ENCODE measurements at places on chromosomes 12 and 14.

DNA sequence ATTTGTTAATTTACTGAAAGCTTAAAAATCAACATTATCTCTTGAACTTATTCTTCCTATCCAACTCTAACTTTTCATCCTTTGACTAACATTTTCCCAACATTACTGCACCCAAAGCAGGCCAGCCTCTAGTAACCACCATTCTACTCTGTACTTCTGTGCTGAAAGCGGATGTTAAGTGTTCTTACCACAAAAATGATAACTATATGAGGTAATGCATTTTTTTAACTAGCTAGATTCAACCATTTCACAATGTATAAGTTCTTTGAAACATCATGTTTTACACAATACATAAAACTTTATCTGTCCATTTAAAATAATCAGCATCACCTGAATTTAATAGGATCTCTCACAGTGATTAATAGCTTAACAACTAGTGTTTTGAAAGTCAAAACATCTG is 468.5 kb upstream of the MGAT4C start:
- no peak for DNase-seq

GRCh38 chr12:127054531-127054930 is 1212.4 kb upstream of the TMEM132C start:
- no peak for DNase-seq

DNA sequence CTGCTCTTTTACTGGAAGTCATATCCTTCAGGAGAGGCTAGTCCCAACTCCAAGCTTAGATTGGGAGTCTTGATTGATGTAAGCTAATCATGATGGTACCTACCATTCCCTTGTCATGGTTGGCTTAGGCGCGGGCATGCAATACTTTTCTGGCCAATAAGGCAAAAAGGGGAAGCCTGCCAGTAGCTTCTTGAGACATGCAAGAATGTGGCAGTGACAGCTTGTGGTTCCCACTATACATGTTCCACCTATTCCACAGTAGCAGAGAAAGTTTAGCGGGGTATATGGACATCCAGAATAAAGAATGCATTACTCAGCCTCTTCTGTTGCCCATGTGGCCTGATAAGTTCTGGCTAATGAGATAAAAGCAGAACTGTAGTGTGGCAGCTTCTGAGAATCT is 55.0 kb downstream of the AP5M1 start:
- DNase-seq: no peak

- no peak for DNase-seq
Observed at GRCh38 chr14:26594756-26595545, 2.9 kb downstream of the NOVA1 start.

DNA sequence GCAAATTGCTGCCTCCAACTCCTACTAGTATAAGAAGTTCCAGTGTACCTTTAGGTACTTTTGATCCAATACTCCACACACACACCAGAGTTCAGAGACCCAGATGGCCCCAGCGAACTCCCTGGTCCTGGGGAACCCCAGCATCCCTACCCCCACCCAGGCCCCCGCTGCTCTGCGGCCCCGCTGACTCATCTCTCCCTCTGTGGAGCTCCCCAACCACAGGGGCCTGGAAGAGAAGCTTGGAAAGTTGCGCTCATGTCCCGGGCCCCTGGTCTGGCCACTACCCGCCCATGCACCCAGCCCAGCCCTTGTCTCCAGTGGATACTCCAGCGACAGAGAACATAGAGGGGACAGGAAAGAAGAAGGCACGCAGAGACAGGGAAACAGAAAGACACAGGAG is 4.2 kb upstream of the SP7 start:
- no peak for DNase-seq

DNA sequence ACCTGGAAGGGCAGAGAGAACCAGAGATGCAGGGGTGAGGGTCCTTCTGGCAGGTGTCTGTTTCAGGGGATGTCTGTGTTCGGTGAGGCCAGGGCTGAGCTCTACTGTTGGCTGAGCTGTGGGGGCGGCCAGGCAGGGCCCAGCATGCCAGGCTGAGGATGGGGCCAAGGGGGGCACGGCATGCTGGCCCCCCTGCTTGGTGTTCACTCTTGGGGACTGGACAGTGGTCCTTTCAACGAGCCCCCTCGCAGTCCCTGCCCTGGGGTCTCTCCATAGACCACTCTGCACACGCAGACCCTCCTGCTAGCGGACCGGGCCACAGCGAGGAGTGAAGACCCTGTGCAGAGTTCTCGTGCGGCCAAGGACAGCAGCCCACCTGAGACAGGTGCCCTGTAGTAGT is 56.3 kb downstream of the KIF26A start:
- DNase-seq: no peak

DNA sequence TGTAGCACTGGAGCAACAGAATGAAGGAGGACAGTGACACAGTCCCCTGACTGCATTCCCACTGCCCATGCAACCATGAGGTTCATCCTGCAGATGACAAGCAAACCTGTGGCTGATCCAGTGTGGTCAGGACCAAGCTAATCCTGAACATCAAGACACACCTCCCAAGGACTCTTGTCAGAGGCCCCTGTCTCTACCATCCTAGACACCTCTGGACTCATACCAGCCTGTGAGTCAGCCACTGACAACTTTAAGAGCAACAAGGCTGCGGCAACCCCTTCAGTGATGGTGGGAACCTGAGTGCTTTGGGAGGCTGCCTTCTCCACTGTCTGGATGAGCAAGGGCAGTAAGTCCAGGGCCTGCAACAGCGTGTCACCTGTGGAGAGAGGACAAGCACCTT is 24.6 kb downstream of the GCN1 start:
- no peak for DNase-seq

- DNase-seq: no peak
Observed at GRCh38 chr12:23533265-23533664, 416.2 kb downstream of the SOX5 start.

- DNase-seq: no peak
Observed at GRCh38 chr14:23469906-23470403, 452 bp downstream of the NGDN start.

- no peak for DNase-seq
Observed at GRCh38 chr12:117967512-117967911, 1.3 kb downstream of the KSR2 start.

- no peak for DNase-seq
Observed at GRCh38 chr12:132124766-132125425, 19.2 kb downstream of the DDX51 start.

DNA sequence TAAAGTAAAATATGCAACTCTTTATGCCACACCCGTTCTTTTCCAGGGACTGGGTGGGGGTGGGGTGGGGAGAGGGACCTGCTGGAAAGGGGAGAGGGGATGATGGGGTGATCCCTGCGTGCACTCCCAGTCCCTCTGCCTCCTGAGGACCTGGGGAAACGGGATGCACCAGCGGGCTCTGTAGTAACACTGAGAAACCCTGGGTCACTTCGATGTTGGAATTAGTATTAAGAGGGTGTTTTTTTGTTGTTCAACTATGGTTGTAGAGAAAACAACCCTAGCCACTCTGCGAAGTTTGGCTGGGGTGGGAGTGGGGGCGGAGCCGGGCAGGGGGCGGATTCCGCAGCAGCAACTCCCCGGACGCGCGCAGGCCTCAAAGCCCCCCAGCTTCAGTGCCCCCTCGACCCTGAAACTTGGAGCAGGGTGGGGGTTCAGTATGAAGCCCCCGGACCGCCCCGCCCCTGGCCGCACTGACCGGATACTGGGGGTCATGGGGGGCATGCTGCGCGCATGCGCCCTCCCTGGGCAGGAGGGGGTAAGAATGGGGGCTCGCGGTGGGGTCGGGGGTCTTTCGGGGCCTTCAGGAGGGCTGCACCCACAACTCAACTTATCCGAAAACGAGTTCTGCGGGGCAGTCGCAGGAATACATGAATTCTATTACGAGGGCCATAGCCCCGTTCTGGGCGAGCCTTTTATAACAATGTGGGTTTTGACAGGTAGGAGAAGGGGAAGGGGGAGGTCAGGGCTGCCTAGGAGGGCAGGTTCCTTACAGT is 1.3 kb upstream of the ARHGEF25 start:
- peak; percentile 64 for DNase-seq

GRCh38 chr14:35458442-35458841 is 53.9 kb upstream of the NFKBIA start:
- DNase-seq: no peak

- DNase-seq: no peak
Observed at GRCh38 chr12:31796270-31796951, 67.6 kb upstream of the AMN1 start.

DNA sequence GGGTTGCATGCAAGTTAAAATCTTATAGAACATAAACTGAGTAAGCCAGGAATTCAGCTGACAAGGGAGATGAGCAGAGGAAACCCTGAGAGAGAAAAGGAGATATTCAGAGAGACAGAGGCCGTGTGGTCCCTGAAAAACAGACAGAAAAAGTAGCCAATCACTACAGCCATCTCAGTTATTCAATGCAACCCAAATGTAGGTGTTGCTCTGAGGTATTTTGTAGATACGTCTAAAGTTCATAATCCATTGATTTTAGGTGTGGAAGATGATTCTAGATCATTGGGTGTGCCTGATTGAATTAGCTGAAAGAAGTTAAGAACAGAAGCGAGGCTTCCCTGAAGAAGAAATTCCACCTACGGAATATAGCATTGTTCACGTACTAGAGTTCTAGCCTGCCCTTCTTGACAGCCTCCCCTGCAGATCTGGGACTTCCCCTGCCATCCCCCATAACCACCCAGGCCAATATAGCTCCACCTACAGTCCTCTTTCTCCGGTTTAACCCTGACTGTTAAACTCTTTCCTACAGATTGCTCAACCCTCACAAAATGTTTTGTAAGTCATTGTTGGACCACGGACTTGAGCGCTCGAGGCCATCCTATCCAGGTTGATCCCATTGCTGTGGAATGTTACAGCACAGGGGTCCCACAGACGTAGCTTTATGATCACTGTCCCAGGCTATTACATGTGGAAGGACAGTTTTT is 21.7 kb downstream of the AICDA start:
- DNase-seq: no peak

- DNase-seq: peak; percentile 88
Observed at GRCh38 chr14:90382491-90383125, 14.2 kb upstream of the CALM1 start.

DNA sequence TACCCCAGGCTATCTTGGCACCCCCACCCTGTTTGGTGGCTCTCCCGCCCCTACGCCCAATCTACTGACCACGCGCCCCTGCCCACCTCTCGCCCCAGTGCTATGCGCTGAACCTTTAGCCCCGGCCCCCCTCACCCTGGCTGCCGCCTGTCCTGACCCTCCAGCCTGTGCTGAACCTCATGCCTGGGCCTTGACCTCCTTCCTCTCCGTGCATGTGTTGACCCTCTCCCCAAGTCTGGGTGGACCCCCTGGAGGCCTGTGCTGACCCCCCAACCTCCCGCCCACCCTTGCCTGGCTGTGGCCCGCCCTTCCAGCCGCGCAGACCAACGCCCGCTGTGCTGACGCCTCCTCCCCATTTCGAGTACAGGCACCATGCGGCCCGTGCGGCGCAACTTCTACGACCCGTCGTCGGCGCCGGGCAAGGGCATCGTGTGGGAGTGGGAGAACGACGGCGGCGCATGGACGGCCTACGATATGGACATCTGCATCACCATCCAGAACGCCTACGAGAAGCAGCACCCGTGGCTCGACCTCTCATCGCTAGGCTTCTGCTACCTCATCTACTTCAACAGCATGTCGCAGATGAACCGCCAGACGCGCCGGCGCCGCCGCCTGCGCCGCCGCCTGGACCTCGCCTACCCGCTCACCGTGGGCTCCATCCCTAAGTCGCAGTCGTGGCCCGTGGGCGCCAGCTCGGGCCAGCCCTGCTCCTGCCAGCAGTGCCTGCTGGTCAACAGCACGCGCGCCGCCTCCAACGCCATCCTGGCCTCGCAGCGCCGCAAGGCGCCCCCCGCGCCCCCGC is 20.7 kb downstream of the DTX1 start:
- DNase-seq: no peak

DNA sequence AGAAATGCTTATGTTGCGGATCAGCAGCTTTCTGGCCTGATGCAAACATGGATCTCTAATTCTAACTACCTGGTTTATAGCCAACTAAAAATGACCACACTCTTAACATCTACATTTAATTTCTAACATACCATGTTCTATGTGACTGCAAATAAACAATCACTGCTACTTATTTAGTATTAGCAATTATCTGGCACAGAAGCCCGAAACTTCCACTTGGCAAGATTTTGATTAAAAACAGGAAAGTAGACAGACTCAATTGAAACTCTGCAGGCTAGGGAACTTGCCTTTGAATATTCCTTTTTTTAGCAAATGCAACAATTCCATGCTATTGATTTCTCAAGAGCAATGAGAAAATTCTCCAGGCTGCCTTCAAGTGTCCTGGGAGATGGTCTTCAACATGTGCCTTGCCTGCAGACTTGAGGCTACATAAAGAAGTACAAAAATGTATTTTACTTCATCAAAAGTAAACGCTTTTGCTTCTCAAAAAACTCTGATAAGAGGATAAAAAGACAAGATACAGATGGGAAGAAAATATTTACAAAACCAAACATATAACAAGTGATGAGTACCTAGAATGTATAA is 9.1 kb upstream of the TMCC3 start:
- no peak for DNase-seq

- no peak for DNase-seq
Observed at GRCh38 chr14:69841656-69842055, 37.6 kb upstream of the SMOC1 start.

DNA sequence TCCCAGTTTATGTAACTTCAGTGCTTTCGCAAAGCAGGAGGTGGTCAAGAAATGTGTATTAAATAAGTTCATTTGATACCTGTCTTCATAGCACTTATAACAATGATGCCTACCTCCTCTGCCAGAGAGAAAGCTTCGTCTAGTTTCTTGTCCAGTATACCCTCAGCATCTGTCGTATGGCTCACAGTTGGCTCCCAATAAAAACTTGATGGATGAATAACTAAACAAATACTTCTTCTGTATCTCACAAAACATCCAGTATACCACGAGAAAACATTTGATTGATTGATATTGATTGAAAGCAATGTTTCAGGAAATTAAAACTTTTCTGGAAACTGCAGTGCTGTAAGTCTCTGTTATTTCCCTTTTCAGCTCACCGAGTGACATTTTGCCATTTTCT is 26.9 kb upstream of the PTGDR start:
- DNase-seq: no peak

- DNase-seq: peak; percentile 56
Observed at GRCh38 chr14:75648066-75648838, 12.4 kb downstream of the ERG28 start.

DNA sequence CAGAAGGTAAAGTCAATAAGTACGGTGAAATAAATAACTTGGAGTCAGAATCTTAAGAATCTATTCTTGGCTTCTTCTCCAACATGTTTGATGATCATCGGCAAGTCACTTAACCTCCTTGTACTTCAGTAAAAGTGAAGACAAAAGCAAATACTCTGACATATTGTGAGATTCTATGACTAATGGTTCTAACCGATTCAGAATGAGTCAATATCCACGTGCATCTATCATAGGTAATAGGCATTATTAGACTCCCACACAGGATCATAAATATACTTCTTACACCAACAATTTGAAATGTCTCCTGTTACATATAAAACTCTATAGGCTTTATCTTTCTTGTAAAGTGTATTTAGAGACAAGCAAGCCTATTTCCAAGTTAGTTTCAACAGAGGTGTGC is 144.4 kb upstream of the ATXN7L3B start:
- DNase-seq: no peak

- peak; percentile 30 for DNase-seq
Observed at GRCh38 chr14:101774814-101775213, 13.3 kb downstream of the PPP2R5C start.

GRCh38 chr12:6450869-6451347 is 934 bp upstream of the TAPBPL start:
- DNase-seq: no peak

All from right forelimb (tissue), 1 donor.